ENCODE measurements at places on chromosomes 3 and 15.

DNA sequence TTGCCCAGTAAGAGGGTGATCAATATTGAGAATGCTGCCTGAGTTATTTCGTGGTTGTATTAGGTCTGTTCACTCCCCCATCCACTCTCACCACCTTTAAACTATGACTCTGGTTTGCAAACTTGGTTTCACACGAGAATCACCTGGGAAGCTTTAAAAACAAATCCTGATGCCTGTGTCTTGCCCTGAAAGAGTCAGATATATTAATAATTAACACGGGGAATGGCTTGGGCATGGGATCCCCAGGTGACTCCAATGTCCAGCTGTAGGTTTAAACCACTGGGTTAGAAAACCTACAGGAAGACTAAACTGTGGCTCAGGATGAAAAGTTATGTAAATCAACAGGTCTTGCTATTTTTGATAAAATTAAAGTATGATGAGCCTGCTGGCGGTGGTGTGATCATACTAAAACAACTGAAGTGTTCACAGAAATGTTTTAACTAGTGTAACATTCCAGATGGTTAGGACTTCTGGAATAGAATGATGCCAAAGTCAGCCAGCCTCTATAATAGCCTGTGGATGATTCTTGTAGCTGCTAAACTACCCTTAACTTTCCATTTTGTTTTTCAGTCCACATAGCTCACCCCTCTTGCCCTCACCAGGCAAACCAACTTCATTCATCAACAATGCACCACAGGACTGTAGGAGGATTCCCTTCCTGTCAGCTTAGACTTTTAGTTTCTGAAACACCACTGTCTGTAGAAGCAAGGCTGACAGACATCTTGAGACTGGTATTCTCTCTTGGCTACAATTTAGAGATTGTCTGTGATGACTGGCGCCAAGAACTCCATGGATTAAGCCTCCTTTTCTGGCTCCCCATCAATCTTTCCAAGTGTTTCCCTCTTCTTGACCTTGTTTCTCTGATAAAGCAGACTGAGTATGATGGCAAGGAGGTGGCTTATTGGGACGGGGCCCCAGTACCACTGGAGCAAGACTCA is 119.1 kb upstream of the ADAMTS9 start:
- DNase-seq: peak; percentile 76

- peak; percentile 61 for DNase-seq
Observed at GRCh38 chr15:93428150-93428549, 339.1 kb upstream of the RGMA start.

DNA sequence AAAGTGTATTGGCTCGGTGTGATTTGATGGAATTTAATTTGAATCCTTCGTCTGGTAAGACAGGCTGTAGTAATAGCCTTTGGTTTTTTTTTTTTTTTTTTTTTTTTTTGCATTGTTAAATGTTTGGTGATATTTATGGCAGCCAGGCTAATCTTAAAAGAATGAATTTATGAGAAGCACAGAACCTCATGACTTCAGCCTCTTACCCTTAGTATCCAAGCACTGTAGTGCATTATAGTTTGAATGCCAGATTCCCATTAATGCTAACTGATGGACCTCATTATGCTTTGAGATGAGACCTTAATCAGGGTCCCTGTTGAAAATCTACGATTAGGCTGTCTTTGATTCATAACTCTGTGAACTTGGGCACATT is 110.6 kb upstream of the SAMMSON start:
- DNase-seq: no peak

DNA sequence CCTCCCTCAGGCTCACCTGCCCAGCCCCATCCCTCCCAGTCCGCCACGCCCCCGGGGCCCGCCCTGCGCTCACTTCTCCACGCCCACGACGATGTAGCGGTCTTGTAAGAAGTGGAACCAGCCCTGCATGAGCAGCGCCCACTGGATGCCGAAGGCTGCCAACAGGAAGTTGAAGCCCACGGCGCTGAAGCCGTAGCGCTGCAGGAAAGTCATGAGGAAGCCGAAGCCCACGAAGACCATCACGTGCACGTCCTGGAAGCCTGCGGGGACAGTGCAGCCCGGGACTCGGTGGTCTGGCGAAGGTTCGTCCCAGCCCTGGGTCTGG is 9.7 kb downstream of the RHCG start:
- no peak for DNase-seq

DNA sequence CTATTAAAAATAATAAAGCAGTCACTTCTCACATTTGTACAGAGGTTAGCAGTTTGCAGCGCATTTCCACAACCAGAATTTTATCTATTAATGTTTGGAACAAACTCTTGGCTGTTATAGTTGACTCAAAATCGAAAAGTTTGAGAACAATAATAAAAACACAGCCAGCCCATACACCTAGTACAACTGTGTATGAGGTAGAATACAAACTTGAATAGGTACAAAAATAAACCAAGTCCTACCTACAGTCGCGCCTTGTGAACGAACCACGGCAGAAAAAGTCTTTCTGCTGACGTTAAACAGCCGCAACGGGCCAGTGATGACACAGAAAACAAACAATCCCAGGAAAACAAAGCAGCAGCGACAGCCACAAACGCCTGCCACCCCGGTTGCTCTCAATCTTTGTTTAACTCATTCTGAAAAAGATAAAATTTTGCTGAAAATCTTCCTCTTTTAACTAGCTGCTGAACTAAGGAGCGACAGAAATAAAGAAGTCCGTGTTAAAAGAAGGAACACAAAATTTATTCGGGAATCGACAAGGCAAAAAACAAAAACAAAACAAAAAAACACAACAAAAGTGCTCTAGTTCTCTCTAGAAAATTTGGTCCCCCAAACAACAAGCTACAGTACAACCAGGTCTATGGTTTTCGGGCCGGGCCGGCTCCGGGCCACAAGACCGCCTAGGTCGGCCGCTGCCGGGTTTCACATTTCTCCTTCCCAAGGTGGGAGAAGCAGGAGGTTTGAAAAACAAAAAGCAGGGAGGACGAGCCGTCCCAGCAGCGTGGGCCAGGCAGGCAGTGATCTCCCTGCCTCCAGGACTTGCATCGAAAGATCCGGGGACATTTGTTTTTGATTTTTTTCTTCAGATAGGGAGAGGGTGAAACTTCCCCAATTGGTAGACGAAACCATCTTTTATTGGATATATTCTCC is 2.9 kb downstream of the FOXL2 start:
- no peak for DNase-seq

DNA sequence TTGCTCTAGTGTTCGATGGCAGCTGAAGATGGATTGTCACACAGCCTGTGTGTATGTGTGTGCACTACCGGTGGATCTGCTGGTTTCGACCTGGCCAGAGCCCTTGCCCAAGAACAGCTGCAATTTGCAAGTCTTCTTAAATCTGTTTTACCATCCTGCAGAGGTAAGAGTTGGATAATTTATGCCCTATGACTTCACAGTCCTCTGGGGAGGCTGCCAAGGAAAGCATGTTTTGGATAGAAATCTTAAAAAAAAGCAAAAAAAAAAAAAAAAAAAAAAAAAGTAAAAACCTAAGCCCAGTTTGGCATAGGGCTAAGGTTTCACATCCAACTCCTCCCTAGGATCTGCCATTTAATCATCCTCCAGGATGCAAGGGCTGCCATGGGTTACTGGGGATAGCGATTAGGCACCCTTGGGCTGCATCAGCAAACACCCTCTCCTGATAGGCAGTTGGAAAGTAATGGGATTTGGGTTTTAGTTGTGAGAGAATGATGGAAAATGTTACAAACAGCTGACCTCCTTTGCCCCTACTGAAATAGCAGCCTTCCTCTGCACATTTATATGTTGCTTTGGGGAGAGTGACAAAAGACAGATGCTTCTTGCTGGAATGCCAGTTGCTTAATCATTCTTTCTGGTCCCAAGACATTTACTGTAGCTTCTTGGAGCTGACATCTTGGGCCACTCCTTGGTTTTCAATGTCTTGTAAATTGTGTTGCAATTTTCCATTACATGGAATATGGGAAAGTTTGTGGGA is 35.4 kb downstream of the CD200R1L start:
- DNase-seq: no peak

DNA sequence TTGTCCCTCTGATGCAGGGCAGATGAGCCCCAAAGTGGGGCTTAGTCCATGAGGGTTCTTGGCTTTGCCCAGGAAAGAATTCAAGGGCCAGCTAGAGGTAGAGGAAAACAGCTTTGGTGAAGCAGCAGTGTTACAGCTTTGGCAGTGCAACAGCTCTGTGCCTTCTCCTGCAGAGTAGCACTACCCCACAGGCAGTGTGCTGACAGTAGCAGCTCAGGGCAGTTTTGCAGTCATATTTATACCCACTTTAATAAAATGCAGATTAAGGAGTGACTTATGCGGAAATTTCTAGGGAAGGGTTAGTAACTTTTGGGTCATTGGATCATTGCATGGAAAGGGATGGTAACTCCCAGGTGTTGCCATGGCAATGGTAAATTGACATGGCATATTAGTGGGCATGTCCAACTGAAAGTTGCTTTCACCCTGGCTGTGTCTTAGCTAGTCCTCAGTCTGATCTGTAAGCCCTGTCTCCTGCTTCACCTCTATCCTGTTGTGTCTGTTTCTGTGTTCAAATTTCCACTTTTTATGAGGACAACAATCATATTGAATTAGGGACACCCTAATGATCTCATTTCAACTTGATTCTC is 241.3 kb upstream of the C2CD4B start:
- DNase-seq: no peak

GRCh38 chr15:77857419-77857818 is 220.1 kb downstream of the TBC1D2B start:
- no peak for DNase-seq

DNA sequence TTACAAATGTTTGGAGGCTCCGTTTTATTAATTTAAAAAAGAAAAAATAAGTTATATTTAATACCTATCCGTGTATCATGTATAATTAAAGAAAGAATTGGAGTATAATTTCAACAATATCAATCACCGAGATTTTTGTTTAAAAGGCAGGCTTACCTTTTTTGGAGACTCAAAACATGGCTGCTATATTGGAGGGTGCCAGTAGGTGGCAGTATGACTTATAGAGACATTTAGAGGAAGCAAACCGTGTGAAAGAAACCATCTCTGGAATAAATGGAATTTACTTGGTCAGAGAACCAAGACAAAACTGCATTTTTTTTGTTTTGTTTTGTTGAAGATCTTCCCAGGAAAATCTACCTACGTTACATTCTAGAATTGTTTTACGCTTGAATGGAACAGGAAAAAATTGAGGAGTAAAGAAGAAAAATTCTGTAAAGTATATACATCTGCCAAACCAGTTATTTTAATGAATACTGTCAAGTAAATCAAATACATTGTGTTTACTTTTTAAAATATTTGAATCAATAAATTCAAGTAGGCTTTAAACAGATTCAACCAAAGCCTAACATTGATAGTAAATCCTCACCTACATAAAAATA is 802.6 kb upstream of the ALCAM start:
- peak; percentile 50 for DNase-seq

DNA sequence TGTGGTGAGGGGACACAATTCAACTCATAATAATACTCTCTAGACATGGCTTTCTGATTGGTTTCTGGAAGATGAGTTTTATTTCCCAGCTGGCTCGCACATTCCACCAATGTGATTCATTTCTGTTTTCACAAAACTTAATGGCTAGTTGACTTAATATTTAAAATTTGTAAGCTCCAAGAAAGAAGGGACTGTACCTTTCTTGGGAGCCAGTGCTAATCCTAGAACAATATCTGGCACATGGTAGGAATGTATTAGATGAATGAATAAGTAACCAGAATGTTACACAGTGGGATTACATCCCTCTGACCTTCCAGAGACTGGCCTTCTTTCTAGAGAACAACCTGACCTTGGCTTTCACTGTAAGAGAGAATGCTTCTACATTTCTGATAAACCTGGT is 262.8 kb downstream of the RORA start:
- peak; percentile 84 for DNase-seq

- no peak for DNase-seq
Observed at GRCh38 chr3:171066206-171066605, 39.7 kb upstream of the SLC2A2 start.

DNA sequence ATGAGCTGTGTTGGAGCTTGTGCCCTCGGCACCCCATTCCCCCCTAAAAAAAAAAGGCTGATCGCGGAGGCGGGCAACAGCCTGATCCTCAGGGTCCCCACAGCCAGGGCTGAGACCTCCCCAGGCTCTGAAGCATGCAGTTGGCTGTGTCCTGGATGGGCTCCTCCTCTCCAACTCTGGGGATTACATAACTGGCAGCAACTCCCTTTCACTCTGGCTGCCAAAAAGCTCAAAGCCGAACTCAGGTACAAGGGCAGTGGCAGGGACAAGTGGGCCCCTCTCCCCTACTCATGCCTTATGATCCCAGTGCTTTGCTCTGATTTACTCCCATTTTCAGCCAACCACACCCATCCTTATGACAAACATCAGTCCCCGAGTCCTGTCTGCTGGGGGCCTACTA is 18.3 kb downstream of the TPRA1 start:
- no peak for DNase-seq

GRCh38 chr3:13748276-13748879 is 131.5 kb downstream of the WNT7A start:
- no peak for DNase-seq

DNA sequence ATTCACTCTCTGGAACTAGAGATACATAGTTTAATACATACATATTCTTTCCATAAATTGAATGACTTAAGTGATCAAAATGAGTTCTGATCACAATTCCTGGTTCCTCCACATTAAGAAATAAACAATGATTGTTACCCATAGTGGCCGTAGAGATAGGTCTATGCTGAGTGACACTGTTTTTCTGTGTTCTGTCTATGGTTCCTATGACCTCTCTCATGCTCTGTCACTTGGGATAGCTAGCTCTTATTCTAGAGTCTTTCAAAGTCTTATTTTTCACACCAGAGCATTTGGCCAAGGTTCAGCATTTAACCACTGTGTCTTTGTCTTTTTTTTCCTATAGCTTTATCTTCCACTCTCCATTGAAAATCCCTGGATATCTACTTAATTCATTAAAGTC is 132.4 kb downstream of the GOLGA6L6 start:
- DNase-seq: no peak

DNA sequence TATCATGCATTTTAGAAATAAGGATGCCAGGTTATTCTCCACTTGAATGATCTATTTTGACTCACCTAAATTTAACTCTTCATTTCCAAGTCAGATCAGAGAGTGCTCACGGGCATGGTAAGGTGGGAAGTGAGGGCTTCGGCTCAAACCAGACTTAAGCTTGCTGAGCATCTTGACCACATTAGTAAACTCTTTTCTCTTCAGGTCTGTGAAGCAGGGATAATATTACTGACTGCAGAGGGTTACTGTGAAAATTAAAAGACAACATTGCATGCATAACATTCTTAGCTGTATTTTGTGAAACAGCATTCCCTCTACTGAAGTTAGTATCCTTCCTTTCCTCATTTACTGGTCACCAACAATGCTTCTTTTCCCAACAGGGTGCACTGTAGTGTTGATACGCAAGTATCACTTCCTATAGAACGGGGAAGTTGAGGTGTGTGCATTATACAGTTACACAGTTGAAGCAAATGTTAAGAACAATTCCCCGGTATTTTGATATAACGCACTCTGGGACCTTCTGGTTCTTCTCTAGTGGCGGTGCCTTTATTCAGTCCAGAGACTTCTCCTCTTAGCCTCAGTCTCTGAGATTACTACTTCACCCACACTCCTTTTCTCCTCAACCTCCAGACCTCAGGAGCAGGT is 74.1 kb upstream of the MNS1 start:
- DNase-seq: no peak

DNA sequence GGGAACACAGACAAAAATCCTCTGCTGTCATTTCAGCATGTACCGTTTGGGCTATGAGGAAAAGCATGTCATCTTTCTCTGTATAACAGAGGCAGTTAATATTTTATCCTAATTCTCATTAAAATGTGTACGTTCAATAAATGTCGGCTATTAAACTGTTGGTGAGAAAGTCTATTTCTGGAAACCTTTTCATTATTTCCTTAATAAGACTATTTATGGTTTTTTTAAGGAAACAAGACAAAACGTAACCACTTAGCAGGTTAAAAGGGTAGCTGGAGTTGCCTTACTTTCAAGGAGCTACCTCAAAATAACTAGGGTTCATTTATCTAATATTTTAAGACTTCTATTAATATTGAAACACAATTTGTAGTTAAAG is 1.8 kb upstream of the STT3B start:
- DNase-seq: no peak
